GM04504 (cell line): ENCODE measurements at places on chromosomes 1 and 21.
A peak's percentile ranks its signal among the peaks of the same experiment; 100 is the strongest.

GRCh38 chr1:3746830-3747521, 5.3 kb upstream of the CCDC27 start:
- DNase-seq: peak; percentile 35

GRCh38 chr1:180501865-180502360, 464 bp downstream of the ACBD6 start:
- DNase-seq: no peak

DNA sequence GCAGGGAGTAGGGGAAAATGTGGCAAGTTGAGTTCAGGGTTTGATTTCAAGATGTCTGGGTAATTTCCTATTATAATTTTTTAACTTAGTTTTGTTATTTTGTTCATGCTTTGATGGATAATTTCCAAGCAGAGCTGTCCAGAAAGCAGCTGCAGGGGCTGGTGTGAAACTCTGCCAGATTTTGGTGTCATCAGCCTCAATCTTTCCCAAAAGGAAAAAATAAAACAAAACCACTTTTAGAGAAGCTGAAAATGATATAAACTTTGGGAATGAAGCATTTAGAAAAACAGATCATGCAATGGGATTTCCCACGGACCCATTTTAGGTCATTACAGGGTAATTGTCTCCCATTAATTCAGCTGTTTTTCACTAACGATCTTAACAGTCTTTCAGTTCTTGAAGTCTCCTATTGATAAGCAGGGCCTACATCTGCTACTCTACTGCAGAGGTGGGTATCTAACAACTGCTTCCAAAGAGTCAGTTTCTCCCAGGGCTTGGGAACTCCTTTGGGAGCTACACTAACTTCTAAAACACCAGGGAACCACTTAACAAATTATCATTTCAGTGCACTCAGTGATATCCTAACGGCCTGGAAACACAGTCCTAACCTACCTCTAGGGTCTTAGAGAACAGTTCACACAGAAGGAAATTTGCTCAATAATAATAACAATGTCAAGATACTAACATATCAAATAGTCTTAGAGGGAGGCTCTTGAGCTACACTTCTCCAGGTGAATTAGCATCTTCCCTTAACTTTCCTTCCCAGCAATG, 12.3 kb downstream of the ZNF436 start:
- DNase-seq: no peak

DNA sequence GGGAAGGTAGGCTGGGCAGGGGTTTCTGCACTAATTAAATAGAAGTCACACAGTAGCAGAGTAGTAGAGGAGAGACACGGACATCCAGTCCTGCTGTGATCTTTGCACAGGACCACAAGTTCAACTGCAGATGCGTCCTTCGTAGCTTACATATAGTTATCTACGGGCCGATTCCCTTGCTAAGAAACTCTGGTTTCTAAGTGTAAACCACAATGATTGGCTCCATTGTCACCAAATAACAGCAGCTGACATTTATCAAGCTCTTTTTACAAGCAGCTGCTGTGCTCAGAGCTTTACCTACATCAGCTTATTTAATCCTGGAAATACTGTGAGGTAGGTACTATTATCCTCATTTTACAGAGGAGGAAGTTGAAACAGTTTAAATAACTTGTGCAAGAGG, 3.1 kb downstream of the SLC45A3 start:
- DNase-seq: no peak

- peak; percentile 87 for DNase-seq
These were observed 24.8 kb downstream of the ATPAF1 start for GRCh38 chr1:46643368-46643775.

- no peak for DNase-seq
These were observed 113.8 kb downstream of the UBR4 start for GRCh38 chr1:19096036-19096833.

DNA sequence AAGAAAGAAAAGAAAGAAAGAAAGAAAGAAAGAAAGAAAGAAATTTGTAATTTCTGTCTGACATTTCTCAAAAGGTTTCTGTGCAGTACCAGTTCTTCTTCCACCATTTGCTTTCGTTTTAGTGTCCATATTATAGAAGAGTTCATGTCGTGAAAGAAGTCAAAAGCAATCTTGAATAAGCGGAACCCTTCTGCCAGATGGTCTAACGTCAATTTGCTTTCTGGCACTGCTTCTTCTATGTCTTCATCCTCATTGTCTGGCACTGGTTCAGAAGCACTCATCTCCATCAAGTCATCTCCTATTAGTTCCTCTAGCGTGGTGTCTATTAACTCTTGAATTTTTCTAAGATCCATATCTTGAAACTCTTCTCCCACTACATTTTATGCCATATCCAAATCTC, 170.0 kb upstream of the KCTD3 start:
- DNase-seq: no peak

- peak; percentile 92 for DNase-seq
These were observed 13.9 kb upstream of the DDI2 start for GRCh38 chr1:15603050-15603965.

GRCh38 chr1:206708882-206709281, 24.2 kb downstream of the MAPKAPK2 start:
- no peak for DNase-seq

- no peak for DNase-seq
These were observed 11.5 kb downstream of the TIAM1 start for GRCh38 chr21:31332525-31332924.

DNA sequence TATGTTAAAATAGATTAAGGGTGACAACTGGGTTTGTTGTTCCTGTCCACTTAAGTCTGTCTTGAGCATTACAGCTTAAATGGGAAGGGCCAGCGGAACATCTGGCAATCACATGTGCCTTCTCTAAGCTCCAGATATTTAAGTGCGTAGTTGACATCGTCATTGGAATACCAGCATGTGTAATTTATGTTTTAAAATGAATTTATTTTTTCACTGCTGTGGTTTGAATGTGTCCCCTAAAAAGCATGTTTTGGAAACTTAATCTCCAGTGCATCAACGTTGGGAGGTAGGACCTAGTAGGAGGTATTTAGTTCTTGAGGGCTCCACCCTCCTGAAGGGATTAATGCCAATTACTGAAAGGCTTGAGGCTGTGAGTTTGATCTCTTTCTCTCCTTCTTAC, 13.4 kb downstream of the ZCCHC17 start:
- no peak for DNase-seq

DNA sequence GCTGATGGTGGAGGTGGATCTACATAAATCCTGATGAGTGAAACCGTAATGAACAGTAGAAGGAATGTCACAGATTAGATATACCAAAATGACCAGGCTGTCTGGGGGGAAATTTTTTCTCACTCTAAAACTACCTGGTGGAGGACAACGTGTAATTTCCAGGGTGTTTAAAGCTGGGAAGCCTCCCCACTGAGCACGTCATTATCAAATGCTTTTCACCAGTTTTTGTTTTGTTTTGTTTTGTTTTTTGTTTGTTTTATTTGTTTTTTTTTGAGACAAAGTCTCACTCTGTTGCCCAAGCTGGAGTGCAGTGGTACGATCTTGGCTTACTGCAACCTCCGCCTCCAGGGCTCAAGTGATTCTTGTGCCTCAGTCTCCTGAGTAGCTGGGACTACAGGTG, 11.6 kb downstream of the AGPAT3 start:
- DNase-seq: no peak

DNA sequence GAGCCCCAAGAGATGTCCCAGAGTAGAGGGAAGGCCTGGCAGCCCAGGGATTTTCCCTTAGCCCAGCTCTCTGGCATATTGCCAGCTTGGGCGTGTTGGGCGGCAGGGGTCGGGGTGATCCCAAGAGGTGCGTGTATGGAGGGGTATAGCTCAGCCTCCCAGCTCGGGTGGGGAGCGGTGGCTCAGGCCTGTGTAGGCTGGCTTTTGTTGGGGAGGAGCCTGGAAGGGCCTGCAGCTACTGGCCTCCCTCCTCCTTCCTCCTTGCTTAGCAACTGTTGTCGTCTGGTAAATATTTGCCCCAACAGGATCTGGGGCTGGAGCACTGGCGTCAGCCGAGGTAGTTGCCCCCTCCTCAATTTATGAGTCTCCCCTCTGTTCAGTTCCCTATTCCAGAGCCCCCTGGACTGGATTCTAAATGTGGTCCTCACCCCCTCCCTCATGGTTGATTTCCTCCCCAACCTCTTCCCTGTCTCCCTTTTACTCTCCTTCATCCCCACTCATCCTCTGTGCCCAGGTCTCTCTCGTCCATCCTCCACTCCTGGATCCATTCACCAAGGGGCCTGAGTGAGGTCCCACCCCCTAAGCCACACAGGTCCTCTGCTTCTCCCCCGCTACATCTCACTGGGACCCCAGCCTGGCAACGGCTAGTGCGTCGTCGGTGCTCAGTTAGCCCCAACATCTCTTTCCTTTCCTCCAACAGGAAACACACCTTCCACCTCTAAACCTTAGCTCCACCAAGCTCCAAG, 10.3 kb upstream of the LMNA start:
- DNase-seq: peak; percentile 84

- no peak for DNase-seq
These were observed at the start of gene FCGR3A for GRCh38 chr1:161549652-161550051. Gene FCGR3A, minus strand, starts transcription at chr1:161549818. Its CDS starts 82 bp downstream, at chr1:161549736.

DNA sequence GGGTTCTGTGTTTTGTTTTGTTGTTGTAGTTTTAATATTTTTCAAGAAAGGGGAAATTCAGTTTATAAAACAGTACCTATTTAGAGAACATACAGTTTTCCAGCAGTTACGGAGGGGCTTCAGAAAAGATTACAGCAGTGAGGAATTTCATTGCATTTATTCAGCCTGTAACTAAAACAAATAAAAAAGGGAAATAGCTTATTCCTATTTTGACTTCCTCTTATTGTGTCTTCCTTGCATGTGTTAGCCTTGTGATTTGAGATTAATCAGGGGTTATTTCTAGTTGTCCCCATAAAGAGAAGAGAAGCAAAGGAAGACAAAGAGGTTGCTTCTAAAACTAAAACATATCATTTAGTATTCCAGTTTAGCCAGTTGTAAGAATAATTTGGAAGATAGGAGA, 35.0 kb downstream of the CTTNBP2NL start:
- no peak for DNase-seq

DNA sequence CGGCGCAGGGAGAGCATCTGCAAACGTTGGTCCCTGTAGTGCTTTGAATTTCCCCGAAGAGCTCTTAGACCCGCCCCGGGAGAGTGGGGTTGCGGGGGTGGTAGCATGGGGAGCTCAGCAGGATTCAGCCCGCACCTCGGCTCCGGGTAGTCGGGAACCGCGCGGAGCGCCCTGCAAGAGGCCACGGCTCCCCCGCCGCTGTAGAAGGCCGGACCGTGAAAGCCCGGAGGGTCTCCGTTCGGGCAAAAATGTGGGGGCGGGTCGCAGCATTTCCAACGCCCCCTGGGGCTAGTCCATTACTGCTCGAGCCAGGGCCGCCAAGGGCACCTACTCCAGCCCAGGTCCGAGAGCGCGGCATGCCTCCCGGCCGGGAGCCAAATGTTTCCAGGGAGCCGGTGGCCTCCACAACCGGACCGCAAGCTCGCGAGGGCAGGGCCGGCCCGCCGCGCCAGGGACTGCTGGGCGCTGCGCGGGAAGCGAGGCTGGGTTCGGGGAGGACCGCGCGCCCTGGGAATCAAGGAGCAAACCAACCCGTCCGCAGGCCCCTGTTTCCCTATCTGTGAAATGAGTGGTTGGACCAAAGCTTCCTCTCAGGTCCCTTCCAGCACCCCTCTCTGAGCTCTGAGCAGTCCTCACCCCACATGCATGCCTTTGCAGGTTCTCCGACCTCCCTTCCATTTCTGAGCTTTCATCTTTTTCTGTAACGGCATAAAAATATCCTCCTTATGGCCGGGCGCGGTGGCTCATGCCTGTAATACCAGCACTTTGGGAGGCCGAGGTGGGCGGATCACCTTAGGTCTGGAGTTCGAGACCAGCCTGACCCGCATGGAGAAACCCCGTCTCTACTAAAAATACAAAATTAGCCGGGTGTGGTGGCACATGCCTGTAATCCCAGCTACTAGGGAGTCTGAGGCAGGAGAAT, 775 bp upstream of the TMEM63A start:
- no peak for DNase-seq

DNA sequence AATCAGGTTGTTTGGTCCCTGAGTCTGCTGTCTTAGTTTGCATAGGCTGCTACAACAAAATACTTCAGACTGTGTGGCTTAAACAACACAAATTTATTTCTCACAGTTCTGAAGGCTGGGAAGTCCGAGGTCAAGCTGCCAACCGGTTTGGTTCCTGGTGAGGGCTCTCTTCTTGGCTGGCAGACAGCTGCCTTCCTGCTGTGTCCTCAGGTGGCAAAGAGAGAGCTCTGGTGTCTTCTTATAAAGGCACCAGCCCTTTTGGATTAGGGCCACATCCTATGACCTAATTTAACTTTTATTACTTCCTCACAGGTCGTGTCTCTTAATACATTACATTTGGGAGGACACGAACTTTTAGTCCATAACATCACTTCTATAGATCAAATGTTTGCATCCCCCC, 89.6 kb upstream of the CD34 start:
- no peak for DNase-seq
